ENCODE measurements at places on chromosomes 1 and 21.
A peak's percentile ranks its signal among the peaks of the same experiment; 100 is the strongest.

- DNase-seq: peak; percentile 73
Measured at GRCh38 chr1:55420929-55421716, 206.0 kb upstream of the USP24 start.

DNA sequence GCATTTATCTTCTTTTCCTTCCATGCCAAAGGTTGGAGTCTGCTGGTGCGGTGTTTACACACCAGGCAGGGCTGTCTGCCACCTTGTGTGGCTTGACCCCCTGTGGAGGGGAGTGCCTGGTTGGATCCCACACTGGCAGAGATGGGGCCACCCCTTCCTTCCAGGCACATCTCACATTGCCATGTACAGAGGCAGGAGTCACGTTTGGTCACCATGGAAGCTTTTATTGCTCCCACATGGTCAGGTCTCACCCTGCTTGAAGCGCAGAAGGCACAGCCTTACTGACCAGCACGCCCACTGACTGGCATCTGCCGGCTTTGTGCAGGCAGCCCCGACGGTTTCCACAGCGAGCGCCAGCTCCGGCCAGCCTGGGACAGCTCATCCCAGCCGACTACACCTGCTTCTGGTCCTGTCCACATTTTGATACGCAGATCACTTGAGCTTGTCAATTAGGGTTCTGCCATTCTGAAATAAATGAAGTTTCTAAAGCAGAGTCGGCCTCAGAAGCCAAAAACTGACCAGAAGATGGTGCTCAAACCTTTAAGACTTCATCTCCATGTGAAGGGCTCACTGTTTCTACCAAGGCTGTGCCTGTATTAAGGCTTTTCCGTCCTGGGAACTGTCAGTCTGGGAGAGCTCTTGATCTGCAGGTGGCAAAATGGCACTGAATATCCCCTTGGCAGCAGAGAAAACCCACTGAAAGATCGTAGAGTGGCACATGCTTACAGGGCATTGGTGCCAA, 35.6 kb upstream of the EPHA8 start:
- peak; percentile 24 for DNase-seq

DNA sequence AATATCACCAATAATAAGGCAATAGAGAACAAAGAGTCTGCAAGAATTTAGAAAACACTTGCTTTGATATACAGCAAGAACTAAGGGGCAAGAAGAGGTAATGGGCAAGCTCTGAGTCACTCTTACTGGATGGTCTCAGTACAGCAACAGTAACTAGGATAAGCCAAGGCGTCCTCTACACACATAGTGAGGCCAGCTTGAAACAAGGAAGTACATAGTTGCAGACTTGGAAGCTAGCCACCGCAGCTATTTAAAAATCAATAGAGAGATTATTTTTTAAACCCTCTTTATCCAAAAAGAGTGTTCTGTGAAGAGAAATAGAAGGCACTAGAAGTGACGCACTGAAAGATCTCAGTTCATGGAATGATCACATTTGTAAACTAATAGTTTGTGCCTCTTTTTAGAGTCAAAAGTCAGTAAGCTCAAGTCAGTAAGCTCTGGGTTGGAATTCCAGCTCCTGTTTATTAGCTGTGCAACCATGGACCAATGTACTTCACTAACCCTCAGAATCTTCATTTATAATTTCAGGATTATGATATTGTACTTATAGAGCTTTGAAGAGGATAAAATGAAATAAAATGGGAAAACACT, 118.6 kb downstream of the AKT3 start:
- peak; percentile 36 for DNase-seq

- no peak for DNase-seq
Measured at GRCh38 chr1:158098256-158098655, 82.4 kb upstream of the CD1D start.

GRCh38 chr1:64320470-64320869, 117.0 kb downstream of the UBE2U start:
- peak; percentile 83 for DNase-seq

DNA sequence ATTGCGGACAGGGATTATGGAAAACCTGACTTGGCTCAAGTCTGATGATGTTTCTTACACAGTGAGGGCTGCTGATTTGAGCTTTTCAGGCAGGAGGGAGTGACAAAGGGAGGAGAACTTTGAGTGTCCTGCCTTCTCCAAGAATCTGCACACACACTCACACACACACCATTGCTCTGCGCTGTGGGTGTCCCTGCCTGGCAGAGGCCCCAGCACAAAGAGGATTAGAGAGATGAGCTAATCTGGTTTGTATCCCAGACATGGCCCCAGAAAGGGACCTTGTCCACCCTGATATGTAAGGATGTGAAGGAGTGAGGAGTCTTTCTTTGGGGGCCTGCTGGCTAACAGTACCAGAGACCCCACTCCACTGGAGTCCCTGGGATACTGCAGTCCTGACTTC, 5.9 kb upstream of the WNT2B start:
- peak; percentile 52 for DNase-seq

DNA sequence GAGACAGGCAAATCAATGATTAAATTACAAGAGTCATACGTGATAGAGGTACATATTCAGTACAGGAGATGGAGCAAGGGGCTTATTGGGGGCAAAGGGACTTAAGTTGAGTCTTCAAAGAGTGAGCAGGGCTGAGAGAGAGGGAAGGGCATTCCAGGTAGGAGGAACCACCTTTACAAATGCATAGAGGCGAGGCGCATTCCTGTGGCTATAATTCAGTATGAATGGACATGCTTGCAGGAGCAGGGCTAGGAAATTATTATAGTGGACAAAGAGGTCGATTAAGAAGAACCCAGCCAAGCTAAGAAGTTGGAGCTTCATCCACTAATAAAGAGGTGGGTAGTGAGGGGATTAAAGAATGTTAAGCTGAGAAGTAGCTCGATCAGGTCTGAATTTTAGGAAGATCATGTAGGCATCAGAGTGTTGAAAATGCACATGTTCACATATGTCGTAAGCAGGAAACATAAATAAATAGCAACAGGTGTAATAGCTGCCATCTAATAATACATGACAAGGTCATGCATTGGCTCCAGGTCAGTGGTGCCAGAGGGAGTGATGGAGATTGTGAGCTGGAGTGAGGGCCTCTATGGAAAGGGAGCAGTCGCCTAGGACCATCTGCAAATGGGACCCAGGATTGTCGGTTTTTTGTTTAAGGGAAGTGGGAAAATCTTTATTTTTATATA, 12.0 kb upstream of the HNRNPU start:
- DNase-seq: no peak

DNA sequence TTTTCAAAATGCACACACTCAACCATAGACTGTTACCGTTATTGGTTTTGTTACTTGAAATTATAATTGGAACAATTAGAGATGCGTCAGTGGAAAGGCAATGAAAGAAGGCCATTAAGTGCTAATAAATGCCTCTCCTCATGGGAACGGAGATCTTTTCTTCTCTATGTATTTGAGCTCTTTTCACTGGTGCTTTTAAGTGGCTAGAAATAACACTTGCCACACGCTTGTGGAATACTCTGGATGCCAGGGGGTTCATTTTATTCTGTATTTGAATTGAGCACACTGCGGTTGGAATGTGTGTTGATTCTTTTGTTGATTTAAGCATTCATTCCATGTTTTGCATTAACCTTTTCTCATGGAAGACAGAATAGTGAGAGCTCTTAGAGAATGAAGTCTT, 68.4 kb downstream of the DNM3 start:
- DNase-seq: peak; percentile 4

DNA sequence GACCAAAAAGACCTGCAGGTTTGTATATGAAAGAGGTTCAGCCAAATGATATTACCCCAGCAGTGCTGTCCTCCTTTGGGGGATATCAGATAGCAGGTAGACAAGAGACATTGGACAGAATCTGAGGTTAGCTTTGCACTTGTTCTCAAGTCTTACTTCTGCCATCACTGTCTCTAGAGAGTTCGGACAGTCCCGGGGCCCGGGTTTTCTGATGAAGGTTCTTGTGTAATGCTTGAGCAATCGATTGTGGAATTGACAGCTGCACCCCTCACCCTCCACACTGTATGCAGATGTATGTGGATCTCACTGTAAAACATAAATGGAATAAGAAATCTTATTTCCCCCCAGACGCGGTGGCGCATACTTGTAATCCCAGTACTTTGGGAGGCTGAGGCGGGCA, 56.2 kb upstream of the MORC3 start:
- DNase-seq: no peak

DNA sequence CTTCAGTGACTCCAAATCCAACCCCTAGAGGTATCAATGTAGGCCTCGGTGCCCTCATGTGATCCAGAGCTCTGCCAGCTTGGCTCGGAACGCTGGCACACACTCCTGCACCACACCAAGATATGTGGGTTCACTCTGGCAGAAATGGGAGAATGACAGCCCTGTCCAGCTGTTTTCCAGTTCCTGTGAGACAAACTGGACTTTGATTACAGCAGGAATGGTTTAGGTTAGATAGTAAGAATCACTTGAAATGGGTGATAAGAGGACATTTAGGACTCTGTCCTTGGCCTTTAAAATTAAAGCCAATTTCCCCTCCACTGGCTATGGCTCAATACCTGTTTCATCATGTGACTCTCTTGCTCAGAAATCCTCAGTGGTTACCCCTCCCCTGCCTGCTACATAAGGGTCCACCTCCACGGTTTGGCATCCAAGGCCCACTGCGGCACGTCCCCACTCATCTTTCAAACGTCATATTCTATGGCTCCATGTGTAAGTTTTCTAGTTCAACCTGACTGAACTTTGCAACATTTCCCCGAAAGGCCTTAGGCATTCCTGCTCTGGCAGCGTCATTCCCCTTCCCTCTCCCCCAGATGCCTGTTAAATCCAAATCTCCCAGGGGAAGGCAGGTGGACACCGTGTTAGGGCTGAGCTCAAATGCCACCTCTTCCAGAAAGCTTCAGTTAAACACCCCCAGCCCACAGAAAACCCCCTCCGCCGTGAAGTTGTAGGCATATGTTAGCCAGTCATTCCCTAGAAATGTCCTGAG, 44.7 kb downstream of the PLEKHA6 start:
- no peak for DNase-seq

- no peak for DNase-seq
Measured at GRCh38 chr1:5189384-5189783, 535.0 kb downstream of the AJAP1 start.

- no peak for DNase-seq
Measured at GRCh38 chr1:14661222-14661621, 62.7 kb downstream of the KAZN start.

GRCh38 chr1:198672124-198672523, 33.3 kb downstream of the PTPRC start:
- peak; percentile 95 for DNase-seq

GRCh38 chr1:57968321-57968720, 544.5 kb upstream of the DAB1 start:
- no peak for DNase-seq

DNA sequence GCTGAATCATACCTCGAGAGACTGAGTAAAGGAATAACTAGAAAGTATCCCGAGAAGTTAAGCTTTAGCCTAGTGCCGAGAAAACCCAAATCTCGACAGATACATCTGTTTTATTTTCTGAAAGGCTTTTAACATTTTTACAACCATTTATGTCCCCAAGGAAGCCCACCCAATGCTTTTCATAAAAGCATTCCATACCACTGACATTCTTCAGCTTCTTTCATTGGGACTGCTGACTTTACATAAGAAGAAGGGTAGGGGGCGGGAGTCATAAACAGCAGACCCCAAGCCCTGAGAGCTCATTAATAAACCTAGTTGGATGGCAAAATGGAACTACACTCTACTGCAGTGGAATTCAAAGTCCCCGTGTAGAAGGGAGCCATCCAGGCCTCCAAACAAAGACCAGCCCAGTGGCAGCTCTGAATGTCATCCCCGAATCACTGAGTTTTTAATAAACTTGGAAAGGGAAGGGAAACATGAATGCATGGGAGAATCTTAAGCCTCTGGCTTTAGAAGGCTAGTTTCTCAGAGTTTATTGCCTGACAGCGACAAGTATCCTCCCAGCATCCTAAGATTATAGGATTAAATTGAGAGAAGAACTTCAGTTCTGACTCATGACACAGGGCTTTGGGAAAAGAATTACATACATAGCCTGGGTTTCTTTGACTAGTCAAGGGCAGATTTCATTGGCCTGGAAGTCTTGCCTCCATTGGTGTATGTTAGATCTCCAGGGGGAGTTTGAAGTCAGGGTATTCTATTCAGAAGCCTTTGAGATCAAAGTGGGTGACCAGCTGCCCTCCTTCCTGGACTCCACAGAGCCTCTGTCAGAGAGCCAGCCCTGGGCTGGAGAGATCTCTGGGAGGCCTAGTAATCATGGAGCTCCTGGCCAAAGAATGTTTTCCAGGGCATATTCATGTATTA, 3.7 kb downstream of the ATF3 start:
- DNase-seq: peak; percentile 34

DNA sequence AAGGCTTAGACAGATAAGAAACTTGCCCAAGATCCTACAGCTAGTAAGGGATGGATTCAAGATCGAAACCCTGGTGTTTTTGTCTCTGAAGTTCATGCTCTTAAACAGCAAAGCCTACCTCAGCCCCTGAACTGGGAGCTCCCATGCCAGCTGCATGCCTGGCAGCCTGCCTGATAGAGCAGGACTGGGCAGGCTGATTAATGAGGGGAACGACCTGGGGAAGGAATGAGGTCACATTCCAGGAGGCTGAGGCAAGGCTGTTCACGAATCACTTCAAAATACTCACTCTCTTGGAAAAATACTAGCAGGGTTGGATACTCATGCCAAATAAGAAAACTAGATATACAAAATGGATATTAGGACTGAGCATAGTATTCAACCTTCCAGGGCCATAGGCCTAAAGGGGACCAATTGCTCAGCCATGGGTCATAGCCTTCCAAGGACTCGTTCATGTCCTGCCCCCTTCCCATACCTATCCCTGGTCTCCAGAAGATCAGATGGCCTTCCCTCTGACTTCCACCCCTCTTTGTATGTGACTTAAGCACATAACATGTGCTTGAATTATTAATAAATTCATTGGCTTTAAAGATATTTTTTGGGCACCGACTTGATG, 15.6 kb upstream of the TACSTD2 start:
- DNase-seq: peak; percentile 96

DNA sequence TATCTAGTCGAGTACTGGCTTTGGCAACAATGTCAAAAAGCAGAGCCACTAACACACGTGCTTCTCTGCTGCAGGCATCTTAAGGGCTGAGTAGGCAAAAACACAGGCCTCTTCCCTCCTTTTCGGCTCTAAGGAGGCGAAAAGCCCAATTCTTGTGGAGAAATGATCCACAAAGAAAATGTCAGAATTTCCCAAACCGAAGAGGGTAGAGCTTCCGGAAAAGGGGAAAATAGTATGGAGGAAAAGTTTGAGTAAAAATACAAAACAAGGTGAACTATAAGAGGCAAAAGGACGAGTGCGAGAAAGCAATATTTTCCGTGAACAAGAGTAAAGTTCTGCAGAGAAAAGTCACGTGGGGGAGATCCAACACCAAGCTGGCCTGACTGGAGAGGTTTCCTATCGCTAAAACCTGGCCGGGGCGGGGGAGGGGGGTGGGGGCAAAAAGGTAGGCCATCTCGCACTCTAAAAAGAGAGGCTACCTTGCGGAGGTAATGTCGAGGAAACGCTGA, 551 bp downstream of the ZRANB2 start:
- DNase-seq: peak; percentile 29

GRCh38 chr1:16967095-16967575, 13.3 kb downstream of the MFAP2 start:
- peak; percentile 63 for DNase-seq

- peak; percentile 97 for DNase-seq
Measured at GRCh38 chr1:100352267-100353070, at the start of gene CDC14A. Gene CDC14A, plus strand, starts transcription at chr1:100352506. Its CDS starts 449 bp downstream, at chr1:100352955.
